ENCODE measurements at places on chromosomes 7 and 10.

GRCh38 chr7:138515001-138515528 is 55.0 kb downstream of the TRIM24 start:
- no peak for DNase-seq

- no peak for DNase-seq
Measured at GRCh38 chr10:61643316-61643751, 19.4 kb upstream of the CABCOCO1 start.

- no peak for DNase-seq
Measured at GRCh38 chr10:77849039-77849664, 77.4 kb downstream of the DLG5 start.

GRCh38 chr10:19730907-19731217 is 85.4 kb upstream of the PLXDC2 start:
- no peak for DNase-seq

- DNase-seq: no peak
Measured at GRCh38 chr7:100509231-100509630, 25.5 kb downstream of the NYAP1 start.

- DNase-seq: no peak
Measured at GRCh38 chr7:70942791-70943190, 189.2 kb upstream of the GALNT17 start.

DNA sequence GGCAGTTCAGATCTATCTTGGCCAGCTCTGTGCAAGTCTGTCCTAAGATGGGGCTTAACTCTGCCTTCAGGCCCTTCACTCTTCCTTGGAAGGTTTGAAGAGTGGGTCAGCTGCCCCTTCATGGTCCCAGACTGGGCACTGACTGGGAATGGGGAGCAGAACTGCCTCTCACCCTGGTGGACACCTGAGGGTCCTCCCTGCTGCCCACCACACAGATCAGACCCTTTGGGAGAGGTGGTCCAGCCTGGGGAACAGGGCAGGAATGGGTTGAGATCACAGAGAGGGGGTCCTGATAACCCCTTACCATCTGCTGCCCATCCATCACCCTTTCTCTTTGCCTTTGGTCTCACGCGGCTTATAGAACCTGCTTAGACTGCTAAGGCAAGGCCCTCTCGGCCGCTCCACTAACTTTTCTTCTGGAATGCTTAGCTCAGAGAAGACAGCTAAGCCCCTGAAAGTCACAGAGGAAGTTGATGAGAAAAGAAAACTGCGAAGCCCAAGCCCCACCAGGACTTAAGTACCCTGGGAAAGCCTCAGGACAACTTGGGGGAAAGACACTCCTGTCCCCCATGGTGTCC is 402 bp upstream of the CDHR1 start:
- DNase-seq: no peak

GRCh38 chr10:11387044-11387443 is 224.4 kb downstream of the USP6NL start:
- DNase-seq: no peak

GRCh38 chr7:382043-382400 is 92.1 kb downstream of the FOXL3 start:
- no peak for DNase-seq

GRCh38 chr10:69403066-69403465 is 13.7 kb downstream of the TACR2 start:
- DNase-seq: no peak
